ENCODE measurements at places on chromosomes 16 and 17.

GRCh38 chr17:40832840-40833239 lies 10.4 kb upstream of the KRT10 start:
- no peak for DNase-seq

DNA sequence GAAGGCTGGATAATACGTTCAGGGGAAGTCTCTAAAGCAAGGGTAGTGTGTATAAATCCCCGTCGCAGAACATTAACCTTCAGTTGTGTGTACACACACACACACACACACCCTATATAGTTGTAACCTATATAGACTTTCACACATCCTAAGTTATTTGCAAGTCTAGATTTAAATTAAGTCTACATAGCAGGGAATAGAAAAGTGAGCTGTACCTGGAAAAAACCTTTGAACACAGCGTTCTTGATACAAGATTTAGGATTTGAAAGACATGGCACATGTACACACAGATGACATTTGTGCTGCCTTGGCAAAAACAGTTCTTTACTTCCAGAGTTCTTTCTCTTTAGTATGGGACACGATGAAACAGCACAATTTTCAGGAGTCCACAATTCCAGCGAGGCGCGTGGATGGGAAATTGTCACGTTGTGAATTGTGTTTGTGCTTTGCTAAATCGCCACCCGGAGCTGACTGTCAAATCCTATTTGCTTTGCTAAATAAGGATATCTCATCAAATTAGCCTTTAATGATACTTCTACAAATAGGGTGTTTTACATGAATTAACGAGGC lies 233.9 kb downstream of the MRTFB start:
- no peak for DNase-seq

- DNase-seq, result no peak
Measured at GRCh38 chr16:65964752-65965151, 401.7 kb upstream of the CDH5 start.

DNA sequence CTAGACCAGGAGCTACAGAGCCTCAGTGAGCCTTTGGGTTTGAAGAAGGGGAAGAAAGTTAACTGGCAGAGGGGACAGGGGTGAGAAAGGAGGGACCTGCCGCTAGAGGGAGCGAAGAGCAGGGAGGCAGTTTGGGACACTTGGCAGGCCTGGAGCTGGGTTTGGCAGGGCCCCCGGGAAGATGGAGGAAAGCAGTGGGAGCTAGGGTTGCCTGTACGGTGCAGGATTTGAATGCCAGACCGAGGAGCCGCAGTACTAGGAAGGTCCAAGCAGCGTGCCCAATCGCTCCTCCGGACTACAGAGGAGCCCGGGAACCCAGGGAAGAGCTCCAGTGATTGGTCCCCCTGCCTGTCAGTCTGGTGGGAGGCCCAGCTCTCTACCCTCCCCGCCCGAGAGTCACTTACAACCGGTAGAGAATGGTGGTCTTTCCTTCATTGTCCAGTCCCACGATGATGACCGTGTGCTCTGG lies 1.3 kb downstream of the ARL5C start:
- DNase-seq, result peak; percentile 48

DNA sequence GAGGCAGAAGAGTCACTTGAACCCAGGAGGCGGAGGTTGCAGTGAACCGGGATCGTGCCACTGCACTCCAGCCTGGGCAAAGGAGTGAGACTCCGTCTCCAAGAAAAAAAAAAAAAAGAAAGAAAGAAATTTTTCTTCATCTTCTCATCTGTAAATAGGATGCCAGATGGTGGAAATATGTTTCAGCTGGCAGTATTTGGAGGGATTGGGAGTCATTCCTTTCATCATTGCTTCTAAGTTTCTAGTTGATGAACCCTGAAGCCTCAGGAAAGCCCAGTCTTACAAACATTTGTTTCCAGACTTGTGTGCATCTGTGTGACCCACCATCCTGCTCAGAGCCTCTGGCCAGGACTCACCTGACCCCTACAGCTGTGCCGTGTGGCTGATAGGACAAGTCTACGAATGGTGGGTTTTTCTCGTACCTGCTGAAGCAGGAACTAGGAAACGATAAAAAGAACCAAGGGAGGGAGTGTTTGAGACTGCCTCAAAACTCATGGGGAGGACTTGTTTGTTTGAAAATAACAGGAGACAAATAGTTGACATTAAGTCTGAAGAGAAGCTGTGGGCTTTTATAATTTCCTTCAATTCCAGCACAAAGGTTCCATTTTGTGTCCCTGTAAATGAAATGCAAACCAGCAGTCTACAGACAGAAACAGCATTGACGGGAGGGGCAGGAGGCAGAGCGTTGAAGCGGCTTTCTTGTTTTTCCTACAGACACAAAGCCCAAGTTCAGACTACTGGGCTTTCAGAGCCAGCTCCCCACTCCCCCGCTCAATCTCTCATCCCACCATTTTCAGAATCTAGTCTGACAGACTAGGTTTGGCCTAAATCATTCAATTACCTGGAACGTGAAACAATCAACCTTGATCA lies 24.9 kb downstream of the CDRT4 start:
- DNase-seq, result no peak

DNA sequence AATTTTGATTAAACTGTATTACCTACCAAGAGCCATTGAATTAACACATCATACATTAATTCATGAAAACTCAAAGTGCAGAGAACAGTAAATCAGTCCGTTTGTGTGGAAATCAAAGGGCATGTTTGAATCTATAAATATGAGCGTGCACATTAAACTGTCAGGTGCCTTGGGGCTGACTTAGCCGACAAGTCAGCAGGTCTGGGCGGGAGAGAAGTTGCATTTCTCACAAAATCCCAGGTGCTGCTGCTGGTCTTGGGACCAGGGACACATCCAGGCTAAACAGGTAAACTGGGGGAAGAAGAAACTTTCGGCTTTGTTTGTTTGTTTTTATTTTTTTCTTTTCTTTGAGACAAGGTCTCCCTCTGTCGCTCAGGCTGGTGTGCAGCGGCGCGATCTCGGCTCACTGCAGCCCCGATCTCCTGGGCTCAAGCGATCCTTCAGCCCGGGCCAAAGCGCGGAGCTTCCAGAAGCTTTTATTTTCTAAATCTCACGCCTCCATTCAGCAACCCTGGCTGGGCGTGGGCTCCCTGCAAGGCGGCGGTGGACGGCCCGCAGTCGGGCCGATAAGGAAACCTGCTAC lies 213.9 kb downstream of the MRTFB start:
- DNase-seq, result no peak

DNA sequence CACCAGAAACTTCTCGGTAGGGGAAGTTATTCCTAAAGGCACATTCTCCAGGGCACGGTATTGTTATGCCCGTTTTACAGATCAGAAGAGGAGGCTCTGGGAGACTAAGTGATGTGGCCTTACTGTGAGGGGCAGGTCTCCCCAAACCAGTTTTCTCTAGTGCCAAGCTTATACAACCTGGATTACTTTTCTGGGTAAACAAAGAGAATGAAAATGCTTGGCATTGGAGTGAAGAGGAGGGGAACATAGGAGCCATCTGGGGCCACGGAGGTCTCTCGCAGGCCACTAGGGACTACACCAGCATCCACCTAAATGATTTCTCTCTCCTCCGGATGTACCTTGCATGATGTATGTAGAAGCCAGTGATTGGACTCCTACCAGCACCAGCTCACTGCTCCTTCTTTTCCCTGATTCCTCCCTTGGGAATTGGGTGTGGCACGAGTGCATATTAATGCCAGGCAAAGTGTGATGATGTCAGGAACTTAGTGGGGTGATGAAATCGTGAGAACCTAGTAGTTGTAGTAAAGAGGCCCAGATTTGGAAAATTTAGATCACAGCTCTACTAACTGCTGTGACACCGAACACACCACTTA lies 674 bp downstream of the TOM1L1 start:
- no peak for DNase-seq

GRCh38 chr17:6066183-6066948 lies 3.8 kb upstream of the WSCD1 start:
- DNase-seq, result no peak

DNA sequence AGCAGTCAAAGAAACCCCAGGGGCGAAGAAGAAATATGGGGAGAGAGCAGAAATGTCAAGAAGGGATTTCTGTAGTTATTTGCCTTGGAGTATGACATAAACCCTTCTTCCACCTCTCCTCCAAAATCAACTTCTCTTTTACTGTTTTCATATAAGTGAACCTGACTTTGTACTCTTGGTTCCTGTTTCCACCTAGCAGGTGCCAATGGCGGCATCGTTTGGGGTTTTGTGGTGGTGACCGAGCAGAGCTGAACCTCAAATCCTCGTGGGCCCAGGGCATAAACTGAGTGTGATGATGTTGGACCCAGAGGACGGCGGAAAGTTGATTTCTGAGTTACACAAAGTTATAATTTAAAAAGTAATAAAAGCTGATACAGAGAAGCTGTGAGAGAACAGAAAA lies 39.6 kb upstream of the PSMD7 start:
- no peak for DNase-seq

DNA sequence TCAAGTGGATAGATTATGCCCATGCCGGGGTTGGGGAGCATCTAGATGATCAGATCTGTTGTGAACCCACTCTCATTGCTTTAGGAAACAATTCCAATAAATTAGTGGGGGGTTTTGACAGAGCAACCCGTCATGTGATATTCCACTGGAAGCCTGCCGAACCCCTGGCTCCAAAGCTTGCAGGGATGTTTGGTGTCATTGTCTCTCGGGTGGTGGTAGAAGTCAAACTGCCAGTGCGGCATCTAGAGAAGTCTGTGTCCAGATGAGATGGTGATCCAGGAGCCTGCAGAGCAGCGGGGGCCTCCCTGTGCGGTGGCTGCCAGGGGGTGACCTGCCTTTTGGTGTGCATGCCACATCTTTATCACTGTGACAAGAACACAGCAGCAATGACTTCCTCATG lies 91.7 kb downstream of the SHISA6 start:
- no peak for DNase-seq

- no peak for DNase-seq
Measured at GRCh38 chr16:62060089-62060488, 23.9 kb upstream of the CDH8 start.

DNA sequence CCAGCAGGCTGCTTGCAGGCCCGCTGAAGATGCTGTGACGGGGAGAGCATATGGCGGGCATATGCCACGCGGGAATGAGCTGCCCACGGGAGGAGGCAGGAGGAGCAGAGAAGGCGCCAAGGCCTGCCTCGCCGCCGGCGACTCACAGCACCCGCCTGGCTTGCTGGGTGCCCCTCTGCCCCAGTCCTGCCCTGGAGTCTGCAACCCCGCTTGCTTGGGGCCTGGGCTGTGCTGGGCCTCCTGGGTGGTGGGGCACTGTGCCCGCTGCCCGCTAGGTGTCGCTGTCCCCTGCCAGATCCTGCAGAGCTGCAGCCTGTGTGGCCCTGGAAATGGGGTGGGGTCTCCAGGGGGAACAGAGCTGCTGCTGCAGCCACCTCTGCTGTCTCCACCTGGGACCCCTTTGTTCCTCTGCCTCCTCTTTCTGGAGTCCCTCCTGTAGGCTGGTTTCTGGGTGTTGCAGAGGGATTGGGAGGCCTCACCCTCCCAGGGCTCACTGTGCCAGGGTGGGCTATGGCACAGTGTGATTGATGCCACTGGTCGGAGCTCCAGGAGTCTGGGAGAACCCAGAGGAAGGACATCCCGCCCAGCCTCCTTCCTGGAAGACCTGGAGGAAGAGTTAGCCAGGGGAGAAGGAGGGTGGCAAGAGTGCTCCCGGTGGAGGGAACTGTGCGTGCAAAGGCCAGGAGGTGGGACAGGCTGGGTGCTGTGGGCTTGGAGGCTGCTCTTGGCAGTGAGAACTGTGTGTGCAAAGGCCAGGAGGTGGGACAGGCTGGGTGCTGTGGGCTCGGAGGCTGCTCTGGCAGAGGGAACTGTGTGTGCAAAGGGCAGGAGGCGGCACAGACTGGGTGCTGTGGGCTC lies 141.0 kb upstream of the CIBAR2 start:
- peak; percentile 57 for DNase-seq

DNA sequence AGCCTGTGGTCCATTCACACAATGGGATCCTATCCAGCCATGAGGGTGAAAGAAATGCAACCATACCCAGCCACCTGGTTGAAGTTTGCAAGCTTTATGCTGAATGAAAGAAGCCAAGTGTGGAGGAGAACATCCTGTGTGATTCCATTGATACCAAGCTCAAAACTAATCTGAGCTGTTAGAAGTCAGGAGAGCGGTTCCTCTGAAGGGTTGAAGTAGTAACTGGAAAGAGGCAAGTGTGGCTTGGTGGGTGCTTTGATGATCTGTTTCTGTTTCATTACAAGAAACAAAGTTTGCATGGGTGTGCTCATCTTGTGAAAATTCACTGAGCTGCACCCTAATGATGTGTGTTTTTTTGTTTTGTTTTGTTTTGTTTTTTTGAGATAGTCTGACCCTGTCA lies 99.4 kb downstream of the SALL1 start:
- DNase-seq, result no peak

DNA sequence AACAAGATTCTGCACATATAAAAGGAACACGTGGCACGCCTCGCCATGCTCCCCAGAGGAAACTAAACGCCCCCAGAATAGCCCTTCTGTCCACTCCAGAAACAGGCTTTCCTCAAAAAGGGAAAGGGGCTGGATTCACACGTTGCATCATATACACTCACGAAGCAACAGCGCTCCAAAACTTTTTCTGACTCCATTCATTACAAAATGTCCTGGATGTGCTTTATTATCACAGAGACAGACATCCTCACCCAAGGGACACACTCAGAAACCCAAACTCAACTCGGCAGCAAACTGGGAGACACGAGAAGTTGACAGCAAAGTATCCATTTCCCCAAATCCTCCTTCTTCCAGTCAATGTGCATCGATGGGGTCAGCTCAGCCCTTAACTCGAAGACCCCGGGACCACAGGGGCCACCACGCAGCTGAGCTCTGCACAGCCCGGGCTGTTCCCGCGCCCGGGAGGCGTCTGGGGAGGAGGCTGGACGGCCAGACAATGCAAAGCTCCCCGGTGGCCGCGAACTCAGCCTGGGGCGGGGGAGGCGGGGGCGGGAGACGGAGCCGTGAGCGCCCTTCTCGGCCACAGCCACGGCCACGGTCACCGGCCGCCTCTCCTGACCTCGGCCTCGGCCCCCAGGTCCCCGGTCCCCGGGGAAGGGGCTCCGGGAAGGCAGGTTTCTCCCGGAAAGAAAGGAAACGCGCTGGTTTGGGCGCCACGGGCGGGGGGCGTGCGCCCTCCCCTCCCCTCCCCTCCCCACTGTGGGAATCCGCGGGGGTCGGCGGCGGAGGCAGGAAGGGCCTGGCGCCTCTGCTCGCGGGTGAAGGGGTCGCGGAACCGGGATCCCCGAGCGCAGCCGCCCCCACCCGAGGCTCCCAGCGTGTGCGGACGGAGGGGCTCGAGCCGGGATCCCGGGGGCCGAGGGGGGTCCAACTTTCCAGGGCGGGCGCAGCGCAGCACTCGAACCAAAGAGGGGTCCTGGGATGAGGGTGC lies 1.2 kb downstream of the NXN start:
- no peak for DNase-seq

GRCh38 chr17:69058165-69058564 lies 2.6 kb downstream of the ABCA9 start:
- DNase-seq, result no peak

DNA sequence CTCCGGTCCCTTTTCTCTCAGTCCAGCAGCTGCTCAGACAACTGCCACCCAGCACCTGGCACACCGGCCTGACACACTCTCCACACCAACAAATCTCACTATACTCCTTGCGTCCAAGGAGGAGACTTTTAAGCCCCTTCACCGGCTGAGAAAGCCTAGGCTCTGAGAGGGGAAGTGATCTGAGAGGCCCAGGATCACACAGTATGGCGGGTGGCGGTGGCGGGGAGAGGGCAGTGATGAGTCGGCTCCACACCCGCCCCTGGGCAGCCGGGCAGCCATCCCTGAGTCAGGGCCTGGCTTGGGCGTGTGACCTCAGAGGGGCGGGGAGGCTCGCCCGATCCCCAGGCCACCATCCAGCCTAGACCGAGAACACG lies 569 bp downstream of the FLII start:
- DNase-seq, result peak; percentile 42

- DNase-seq, result no peak
Measured at GRCh38 chr17:3710951-3711383, 12.7 kb upstream of the HASPIN start.
